ENCODE measurements at places on chromosomes 1 and 21.

GRCh38 chr1:235913311-235913710 is 46.6 kb upstream of the LYST start:
- no peak for DNase-seq

- DNase-seq = no peak
Observed at GRCh38 chr21:45816794-45817193, 164.8 kb upstream of the COL6A1 start.

GRCh38 chr1:218874801-218875400 is 298.8 kb upstream of the LYPLAL1 start:
- no peak for DNase-seq

DNA sequence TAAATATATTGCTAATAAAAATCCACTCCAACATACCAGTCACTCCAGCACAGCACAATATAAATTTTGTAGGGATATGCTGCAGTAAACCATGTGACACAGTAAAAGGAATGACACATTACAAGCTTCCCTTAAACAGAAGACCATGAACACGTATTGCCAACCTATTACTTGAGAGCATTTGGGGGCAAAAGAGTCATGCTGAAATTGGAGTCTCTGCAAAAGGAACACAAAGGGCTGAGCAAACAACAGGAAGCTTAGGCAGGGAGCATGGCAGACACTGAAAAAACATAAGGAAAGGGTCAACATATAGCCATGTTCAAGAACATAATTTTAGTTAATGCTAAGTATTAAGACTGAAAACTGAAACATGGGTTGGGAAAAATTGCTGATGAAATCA is 214.5 kb downstream of the SMYD3 start:
- DNase-seq = no peak

GRCh38 chr21:42075686-42076471 is 4.8 kb downstream of the UMODL1 start:
- DNase-seq = no peak

DNA sequence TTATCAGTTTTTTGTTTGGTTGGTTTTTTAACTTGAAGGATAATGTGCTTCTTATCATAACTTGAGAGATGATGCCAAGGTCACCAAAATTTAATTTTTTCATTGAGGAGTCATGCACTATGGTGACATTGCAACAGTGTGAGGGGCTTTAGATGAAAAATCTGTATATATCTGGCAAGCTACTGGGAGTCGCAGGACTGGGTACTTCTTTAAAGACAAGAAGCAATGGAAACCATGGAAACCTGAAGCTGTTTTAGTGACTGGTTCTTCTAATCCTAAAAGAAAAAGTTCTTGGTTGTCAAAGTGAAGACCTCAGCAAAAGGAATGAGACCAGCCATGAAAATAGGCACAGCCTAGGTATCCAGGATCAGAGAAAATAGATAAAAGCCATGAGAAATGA is 31.1 kb downstream of the ZC3H11B start:
- DNase-seq = no peak

DNA sequence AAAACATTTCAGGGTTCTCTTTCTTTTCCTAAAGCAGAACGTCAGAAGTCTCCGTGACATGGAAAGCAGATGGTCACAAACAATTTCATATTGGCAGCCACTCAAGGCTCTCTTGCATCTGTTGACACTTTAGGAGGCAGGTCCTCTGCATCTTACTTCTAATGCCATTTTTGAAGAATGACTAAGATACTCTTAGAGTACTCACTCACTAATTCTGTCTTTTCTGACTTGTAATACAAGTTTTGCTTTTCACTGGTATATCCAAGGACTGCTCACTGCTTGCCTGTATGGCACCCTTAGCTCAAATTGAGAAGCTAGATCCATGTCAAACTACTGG is 68.3 kb downstream of the PRRX1 start:
- no peak for DNase-seq

DNA sequence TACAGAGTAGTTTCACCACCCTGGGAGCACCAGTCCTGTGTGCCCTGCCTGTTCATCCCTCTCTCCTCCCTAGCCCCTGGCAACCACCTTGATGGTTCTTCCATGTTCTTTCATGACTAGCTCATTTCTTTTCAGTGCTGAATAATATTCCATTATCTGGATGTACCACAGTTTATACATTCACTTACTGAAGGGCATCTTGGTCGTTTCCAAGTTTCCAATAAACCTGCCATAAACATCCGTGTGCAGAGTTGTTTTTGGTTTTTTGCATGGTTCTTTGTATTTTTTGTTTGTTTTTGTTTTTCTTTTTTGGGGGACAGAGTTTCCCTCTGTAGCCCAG is 13.9 kb downstream of the TIAM1 start:
- no peak for DNase-seq

- DNase-seq = no peak
Observed at GRCh38 chr1:87231703-87232367, 96.8 kb upstream of the LMO4 start.

GRCh38 chr1:151655371-151655770 is 43.5 kb downstream of the SNX27 start:
- no peak for DNase-seq

DNA sequence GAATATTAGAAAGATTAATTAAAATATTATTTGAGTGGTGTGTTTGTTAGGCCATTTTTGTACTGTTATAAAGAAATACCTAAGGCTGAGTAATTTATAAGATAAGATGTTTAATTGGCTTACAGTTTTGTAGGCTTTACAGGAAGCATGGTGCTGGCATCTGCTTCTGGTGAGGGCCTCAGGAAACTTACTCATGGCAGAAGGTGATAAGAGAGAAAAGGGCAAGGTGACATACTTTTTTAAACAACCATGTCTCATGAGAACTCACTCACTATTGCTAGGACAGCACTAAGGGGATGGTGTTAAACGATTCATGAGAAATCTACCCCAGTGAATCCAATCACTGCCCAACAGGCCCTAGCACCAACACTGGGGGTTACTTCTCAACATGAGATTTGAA is 56.7 kb upstream of the RGS21 start:
- no peak for DNase-seq

Measured in mesendoderm (in vitro differentiated cells).